NCI-H510A treated with DMSO at 0.1 percent for 48 hours (cell line): ENCODE measurements at places on chromosomes 5 and 9.

- no peak for DNase-seq
Measured at GRCh38 chr5:172438319-172438668, 16.0 kb downstream of the SH3PXD2B start.

DNA sequence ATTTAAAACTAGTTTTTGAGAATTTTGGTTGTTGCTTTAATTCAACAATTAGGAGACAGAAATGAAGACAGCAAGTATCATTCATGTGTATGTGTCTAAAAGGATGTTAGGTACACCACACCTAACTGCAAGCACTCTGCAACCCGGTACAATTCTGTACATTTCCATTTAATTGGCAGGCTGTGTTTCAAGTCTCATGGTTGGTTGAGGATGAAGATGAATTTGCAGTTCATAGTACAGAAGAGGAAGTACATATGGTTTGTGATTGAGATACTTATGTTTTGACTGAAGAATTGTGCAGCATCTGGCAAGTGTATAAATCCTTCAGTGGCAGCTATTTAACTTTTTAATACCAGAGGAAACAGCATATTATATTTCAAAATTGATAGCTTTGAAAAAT lies 628.7 kb upstream of the ZNF608 start:
- DNase-seq, result peak; percentile 5

DNA sequence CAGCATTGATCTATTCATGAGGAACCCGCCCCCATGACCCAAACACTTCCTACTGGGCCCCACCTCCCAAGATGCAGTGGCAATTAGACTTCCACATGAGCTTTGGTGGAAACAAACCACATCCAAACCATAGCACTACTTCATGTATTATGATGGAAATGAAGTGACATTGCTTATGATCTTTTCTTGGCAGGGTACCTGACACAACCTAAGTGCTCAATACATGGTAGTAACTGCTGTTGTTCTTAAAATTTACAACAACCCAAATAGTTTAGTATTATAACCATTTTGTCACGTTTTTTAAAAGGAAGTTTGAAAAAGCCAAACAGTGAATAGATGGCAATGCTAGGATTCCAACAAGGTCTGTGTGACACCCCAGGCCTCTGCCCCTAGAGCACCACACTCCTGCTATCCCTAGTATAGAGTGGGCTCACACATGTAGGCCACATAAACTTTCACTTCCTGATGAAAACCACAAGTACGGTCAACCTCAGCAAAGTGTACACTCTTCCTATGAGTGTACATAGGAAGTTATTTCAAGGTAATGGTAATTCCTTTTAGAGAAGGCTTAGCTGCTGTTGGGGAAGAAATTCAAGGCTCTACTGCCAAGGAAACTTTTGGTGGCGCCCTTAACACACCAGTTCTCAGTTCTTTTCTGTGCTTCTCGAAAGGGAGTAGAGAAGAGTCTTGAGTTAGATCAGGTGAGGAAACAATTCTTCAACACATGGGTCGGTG lies 97.6 kb downstream of the ARSB start:
- DNase-seq, result no peak

DNA sequence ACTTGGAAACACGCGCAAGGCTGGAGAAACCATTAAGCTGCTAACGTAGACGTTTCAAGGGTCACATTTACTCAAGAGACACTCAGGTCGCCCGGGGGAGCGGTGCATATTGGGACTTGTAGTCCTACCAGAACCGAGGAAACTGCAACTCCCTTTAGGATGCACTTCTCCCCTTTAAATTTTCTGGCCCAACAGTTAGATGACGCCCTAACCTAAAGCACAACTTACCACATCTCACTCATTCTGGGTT lies 384 bp upstream of the DMXL1 start:
- DNase-seq, result peak; percentile 94

DNA sequence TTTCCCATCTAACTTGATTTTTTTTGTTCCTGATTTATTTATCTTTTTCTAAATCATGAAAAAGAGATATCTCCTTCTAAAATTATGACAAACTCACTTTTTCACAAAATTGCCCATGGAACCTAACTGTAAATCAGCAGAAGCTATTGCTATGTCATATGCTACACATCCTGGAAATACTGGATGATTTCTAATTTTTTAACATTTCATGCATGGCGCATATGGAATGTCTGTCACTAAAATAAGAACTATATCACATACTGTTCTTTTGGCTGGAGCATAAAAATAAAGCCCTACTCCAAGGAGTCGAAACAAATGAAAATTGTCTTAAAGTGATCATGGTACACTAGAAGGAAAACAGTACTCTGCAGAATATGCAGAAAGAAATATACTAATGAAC lies 60.6 kb downstream of the CAMK4 start:
- DNase-seq, result no peak

DNA sequence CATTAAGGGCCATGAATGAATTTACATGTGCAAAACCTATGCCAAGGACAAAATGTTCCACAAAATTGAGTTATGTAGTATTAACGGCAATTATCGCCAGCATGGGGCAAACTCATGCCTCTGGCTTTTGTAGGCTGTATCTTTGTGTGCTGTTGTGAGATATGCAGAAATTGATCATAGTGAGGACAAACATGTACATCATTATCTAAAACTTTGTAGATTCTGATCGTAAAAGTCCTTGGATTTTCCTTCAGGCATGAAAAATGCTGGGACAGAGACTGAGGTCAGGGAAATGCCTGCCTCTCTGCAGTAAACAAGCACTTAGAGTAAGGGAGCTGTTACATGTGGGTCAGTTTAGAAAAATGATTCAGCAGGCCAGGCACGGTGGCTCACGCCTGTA lies 5.9 kb upstream of the TXNDC8 start:
- no peak for DNase-seq

- peak; percentile 10 for DNase-seq
Measured at GRCh38 chr9:86034863-86035734, 64.3 kb downstream of the GOLM1 start.
